ENCODE measurements at places on chromosomes 1 and 21. TPM values are rescaled to one million over a fixed set of nuclear protein-coding genes. Genes with fewer than 3 reads are reported as not detected.
A peak's percentile ranks its signal among the peaks of the same experiment; 100 is the strongest.

Gene KRTAP19-3
- not detected for total RNA-seq

GRCh38 chr1:55860798-55861519 is 645.8 kb upstream of the USP24 start:
- no peak for DNase-seq

Gene ADORA3
- total RNA-seq = 13.3 TPM

DNA sequence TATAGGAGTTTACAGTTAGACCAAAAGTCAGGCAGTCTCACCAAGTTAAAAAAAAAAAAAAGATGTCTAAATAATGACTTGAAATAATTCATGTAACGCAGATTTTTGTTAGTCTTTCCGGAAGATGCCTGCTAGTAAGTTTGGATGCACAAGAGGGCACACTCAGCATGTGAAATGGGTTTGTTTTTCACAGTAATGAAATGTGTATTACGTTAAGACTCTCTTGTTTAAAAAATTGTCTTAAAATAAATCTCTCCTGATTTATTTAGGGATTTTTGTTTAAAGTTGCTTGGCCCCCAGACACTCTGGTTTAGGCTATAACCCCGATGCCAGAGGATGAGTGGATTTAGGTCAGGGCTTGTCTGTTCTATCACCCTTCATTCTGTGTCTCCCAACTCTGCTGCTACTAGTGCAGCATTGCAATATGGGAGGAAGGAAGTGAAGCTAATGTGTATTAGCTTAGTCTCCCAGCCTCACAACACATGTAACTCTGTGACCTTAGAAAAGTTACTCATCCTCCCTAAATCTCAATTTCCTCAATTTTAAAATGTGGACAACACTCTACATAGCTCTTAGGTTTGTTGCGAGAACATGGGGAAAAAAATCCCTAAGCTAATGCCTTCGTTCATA is 25.7 kb downstream of the CTH start:
- DNase-seq = no peak

DNA sequence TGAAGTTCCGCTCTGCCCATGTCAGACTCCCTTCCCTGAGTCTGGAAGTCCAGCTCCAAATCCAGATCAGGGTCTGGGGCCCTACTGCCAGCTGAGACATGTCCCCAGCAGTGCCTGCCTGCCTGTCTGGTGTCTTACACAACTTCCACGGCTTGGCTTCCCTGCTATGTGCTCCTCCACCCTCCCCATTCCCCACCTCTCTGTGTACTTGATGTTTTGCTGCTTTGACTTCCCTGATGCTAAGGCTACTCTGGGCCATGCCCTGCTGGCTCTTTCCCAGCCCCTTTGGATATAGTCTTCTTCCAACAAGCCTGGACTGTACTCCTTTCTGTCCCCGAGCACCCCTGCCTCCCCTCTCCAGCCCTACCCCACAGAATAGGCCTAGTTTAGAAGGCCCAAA is 7.3 kb downstream of the GJA5 start:
- no peak for DNase-seq

DNA sequence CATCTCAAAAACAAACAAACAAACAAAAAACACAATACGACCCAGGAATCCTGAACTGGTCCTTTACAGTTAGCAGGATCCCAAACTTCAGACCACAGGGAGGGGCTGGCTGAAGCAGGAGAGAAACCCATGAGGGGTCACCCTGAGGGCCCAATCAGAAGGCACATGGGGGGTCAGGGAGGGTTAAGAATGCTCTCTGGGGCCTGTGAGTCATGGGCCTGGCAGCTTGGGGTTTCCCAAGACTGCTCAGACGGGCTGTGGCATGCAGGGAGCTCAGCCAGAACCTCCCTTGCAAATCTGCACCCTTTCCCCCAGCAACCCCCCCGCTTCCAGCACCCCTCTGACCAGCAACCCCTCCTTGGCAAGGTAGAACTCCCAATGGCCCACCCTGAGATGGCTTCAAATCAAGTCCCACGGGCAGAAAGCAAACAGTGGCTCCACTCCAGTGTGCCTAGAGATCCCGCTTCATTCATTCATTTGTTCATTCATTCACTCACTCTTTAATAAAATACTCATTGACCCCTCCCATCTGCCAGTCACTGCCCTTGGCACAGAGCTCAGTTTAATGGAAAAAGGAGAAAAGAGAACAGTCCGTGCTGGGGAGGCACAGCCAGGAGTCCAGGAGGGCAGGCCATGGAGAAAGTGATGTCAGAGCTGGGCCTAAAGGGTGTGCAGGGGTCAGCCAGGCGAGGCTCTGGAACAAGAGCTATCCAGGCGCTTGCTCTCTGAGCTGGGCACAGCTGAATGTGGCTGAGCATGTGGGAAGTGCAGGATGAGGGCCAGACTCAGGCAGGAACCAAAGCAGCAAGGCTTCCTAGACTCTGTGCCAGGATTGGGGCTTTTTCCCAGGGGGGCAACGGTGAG is 8.2 kb downstream of the UQCRHL start:
- no peak for DNase-seq

DNA sequence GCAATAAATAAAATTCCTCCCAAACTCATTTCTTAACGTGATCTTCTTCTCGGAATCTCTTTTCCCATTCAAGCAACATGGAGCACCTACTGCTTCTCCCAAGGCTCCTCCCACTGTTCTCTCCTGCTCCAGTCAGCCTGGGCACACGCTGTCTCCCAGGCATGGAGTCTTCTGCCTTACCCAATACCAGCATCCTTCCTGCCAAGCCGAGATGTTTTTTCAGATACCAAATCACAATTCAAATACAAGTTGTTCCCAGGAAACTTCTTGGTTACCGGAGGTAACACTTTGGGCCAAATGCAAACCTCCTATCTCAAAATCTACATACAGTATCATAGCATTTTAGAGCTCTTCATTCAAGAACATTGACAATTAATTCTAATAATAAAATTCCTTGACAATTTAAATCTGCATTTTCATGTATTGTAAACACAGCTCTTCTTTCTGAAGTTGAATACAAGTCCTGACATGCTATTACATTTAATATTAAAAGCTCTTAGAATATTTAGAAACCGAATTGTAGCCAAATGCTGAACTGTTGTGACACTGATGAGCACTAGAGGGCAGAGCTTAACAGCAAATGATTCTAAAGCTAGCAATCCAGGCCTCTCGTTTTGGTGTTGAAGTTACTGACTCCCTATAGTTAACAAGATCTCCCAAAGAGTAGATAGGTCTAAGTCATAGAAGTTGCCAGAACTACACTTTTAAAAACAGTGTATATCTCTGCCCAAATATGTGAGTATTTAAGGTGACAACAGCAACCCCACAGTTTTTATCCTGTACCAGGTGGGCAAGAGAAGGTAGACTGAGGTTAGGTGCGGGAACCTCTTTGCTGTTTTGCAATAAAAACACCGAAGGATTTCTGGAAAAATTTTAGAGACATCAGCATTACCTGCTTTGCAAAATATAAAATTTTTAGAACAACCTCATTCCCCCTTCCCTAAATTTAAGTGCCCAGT is 52.3 kb downstream of the BCAR3 start:
- no peak for DNase-seq

Gene PDPN
- 23.6 TPM for total RNA-seq

DNA sequence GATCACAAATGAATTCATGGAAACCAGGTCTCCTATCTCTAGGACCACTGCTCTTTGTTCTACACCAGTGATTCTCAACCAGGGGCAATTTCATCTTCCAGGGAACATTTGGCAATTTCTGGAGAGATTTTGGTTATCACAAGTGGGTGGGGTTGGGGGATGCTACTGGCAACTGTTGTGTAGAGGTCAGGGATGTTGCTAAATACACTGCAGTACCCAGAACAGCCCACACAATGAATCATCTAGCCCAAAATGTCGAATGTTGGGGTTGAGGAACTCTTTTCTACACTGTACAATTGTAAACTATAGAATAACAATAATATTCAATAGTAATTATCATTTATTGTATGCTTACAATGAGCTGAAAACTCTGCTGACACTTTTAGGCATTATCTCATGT is 55.7 kb upstream of the UBE2U start:
- no peak for DNase-seq

GRCh38 chr1:93744299-93744988 is 62.8 kb upstream of the BCAR3 start:
- no peak for DNase-seq

DNA sequence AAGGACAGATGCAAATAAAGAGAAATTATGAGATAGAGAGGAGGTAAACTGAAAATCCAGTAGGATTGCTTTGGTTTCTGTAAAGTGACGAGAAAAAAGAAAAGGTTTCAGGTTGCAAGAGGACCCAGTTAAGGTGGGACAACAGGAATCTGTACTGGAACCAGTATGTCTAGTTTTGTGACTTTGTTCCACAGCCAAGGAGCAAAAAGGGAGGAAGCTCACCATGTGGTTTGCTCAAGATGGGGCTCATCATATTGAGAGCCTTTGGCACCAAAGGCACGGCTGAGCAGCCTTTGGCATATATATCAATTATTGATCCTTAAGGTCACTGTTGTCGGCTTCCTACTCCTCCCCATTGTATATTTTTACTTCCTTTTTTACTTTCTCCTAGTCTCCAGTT is 1.8 kb upstream of the ZDHHC18 start:
- DNase-seq = no peak

DNA sequence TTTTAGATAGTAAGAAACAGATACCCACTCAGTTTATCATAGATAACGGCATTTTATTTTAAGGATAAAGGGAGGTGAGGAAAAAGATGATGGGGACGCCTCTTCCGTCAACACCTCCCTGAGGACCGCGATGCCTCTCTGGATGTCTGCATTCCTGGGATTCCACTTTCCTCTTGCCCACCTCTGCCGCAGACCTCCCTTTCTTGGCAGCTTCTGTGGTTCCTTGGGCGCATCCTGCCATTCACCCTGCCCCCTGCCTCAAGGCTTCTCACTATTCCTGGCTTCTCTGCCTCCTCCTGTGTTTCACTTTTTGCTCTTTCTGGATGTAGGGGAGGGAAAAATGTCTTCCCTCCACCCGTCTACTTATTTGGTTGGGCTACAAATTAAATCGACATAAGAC is 19.9 kb downstream of the HUNK start:
- DNase-seq = no peak

Gene CD2
- total RNA-seq = 4.3 TPM

Gene GBP4
- total RNA-seq = 5.7 TPM

Gene KCNK2
- 2.9 TPM for total RNA-seq

DNA sequence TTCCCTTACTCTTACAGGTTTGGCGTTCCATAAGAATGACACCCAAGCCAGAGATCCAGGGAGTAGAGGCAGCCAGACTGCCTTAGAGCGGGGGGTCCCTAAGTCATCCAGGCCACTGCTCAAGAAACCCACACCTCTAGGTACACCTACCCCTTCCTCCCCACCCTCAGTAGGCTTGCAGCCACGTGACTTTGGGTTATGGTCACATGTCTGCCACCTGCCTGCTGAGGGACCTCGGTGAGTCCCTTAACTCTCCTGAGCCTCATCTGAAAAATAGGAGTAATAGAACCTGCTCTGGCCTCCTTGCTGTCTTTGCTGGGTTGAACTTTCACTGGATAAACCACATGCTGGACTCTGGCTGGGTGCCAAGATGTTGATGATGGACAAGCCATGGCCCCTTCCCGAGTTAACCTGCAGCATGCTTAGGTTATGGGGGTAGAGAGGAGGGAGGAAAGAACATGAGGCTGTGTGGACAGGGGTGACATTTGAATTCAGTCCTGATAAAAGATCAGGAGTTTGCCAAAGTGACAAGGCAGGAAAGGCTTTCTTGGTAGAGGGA is 4.5 kb downstream of the RPS6KA1 start:
- no peak for DNase-seq

Gene HJV
- total RNA-seq = not detected

Gene PROK1
- total RNA-seq = not detected

Gene LRRIQ3
- 0.17 TPM for total RNA-seq

Gene SPRR2B
- not detected for total RNA-seq

GRCh38 chr1:36889478-36890226 is 144.7 kb downstream of the GRIK3 start:
- DNase-seq = peak; percentile 74

DNA sequence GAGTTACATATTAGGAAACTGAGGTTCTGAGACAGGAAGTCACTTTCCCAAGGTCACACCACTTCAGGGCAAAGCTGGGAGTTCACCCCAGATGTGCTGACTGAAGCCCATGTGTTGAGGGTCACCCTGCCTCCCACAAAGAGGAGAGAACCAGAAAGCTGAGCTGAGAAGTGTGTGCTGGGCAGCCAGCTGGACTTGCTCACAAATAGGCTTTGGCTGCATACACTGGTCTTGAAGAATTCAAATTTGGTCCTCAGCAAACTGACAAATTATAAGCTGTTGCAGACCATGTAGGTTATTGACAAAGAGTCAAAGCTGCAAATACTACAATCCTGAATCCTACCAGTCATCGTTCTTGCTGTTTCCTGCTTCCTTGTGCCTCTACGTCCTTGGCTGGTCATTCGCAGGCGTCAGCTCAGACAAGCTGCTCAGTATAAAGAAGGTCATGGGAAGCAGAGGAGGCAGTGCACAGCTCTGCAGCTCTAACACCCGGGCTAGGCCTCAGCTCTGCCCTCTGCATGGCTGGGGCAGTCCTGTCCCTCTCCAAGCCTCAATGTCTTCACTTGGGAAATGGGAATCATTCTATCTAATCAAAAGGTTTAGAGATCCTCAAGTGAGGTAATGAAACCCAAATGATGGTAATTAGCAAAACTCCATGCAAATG is 40.0 kb downstream of the CDCP2 start:
- no peak for DNase-seq

DNA sequence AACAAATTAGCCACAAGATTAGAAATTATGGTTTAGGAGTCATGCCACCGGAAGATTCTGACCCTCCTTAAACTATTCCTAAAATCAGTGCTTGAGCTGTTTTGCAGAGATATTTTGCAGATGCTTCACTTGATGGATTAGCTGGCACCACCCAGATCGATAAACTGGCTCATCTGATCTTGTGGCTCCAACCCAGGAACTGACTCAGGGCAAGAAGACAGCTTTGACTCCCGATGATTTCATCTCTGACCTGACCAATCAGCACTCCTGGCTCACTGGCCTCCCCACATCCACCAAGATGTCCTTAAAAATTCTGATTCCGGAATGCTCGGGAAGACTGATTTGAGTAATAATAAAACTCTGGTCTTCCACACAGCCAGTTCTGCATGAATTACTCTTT is 221.6 kb downstream of the RHOU start:
- DNase-seq = no peak

DNA sequence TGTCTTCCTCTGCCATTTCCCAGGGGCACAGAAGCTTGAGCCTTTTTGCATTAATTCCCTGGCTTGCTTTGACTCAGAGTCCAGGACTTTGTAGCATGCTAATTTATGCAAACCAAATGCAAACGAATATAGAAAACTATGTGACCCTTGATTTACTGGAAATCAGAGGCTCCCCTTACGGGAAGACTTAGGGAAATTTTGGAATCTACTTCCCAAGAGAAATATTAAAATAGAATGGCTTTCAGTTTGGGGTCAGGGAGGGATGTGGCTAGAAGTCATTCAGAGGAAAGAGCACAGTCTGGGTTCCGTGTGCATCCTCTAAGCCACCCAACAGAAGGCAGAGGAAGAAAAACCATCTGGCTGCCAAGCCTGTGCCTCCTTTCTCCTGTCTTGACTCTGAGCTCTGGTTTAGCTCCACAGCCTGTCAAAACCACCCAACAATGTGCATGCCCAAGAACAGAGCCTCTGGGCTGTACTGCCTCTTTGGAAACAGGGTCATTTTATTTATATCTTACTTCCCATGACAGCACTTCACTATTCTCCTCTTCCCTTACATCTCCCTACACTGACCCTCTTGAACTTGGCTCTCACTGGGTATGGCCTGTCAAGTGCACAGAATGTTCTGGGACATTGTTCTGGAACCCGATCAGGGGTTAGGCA is 30.1 kb downstream of the ATF3 start:
- no peak for DNase-seq

Measured in esophagus muscularis mucosa (tissue), 4 donors.